ENCODE measurements at places on chromosomes 12 and 14. TPM values are rescaled to one million over a fixed set of nuclear protein-coding genes. Genes with fewer than 3 reads are reported as not detected.

Gene TMEM117
- total RNA-seq, result 1.4 TPM

Gene BCAT1
- total RNA-seq, result 26.5 TPM

Gene LRRC10
- total RNA-seq, result not detected

Gene CCDC196
- total RNA-seq, result not detected

Gene HOXC13
- not detected for total RNA-seq

DNA sequence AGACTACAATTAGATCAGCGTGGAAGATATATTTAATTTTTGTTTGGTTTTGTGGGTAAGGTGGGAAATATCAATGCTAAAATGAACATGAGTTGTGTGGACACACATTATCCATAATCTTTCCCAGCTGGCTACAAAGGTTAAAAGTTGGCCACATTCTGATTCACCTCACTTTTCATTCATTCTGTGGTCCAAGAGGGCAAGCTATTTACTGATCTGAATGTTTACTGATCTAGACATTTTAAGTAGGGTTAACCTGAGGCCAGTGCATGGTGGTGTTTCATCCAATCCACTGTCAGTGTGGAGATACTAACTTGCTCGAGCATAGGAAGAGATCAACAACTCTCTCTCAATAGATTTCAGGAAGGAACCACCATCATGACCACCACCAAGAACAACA lies 71.6 kb downstream of the DCAF5 start:
- DNase-seq, result no peak
- H3K4me1 ChIP-seq, result no peaks in the 10 kb centered on the region
- H3K36me3 ChIP-seq, result peaks cover 11% of the 10 kb centered on the region
- no peak overlapping the region for H3K4me3 ChIP-seq

GRCh38 chr12:27521066-27521465 lies 2.9 kb upstream of the PPFIBP1 start:
- H3K4me3 ChIP-seq, result no peak overlapping the region
- H3K27me3 ChIP-seq, result no peaks in the 10 kb centered on the region
- no peak for DNase-seq
- H3K36me3 ChIP-seq, result no peaks in the 10 kb centered on the region

GRCh38 chr14:38063711-38064320 lies 143.9 kb upstream of the SSTR1 start:
- H3K27me3 ChIP-seq, result no peaks in the 10 kb centered on the region
- no peak for DNase-seq
- H3K36me3 ChIP-seq, result no peaks in the 10 kb centered on the region
- H3K4me1 ChIP-seq, result peaks cover 22% of the 10 kb centered on the region
- no peak overlapping the region for H3K4me3 ChIP-seq

DNA sequence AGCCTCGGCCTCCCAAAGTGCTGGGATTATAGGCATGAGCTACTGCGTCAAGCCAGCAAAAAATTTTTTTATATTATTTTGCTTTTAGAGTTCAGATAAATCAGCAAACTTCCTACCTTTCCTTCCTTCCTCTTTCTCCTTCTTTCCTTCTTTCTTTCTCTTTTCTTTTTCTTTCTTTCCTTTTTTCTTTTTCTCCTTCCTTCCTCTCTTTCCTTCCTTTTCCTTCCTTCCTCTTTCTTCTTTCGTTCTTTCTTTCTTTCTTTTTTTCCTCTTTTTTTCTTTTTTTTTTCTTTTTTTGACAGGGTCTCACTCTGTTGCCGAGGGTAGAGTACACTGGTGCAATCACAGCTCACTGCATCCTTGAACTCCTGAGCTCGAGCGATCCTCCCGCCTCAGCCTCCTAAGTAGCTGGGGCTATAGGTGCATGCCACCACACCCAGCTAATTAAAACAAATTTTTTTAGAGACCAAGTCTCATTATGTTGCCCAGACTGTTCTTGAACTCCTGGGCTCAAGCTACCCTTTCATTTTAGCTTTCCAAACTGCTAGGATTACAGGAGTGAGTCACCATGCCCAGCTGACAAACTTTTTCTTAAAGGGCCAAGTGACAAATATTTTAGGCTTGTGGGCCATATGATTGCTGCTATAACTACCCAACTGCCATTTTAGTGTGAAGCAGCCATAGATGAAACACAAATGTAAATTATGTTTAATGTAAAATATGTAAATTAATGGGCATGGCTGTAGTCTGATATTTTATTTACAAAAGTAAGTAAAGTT lies 7.1 kb upstream of the WASHC4 start:
- no peaks in the 10 kb centered on the region for H3K36me3 ChIP-seq
- no peak for DNase-seq
- H3K4me1 ChIP-seq, result no peaks in the 10 kb centered on the region
- H3K27ac ChIP-seq, result no peak overlapping the region

DNA sequence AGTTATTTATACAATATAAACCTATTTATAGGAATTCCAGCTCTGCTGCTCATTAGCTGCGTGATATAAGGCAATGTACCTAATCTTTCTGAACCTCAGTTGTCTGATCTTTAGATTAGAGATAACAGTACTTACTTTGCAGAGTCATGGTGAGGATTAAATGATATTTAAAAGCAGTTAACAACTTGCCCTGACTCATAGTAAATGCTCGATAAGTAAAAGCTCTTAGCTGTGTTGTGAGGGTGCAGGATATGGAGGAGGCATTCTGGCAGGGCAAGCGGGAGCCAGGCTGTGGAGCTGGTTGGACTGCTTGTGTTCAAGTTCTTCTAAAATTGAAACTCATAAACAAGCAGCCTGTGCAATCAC lies 140.0 kb upstream of the PRICKLE1 start:
- H3K27me3 ChIP-seq, result no peaks in the 10 kb centered on the region
- no peaks in the 10 kb centered on the region for H3K4me1 ChIP-seq
- no peak overlapping the region for H3K4me3 ChIP-seq
- H3K36me3 ChIP-seq, result no peaks in the 10 kb centered on the region
- DNase-seq, result no peak

DNA sequence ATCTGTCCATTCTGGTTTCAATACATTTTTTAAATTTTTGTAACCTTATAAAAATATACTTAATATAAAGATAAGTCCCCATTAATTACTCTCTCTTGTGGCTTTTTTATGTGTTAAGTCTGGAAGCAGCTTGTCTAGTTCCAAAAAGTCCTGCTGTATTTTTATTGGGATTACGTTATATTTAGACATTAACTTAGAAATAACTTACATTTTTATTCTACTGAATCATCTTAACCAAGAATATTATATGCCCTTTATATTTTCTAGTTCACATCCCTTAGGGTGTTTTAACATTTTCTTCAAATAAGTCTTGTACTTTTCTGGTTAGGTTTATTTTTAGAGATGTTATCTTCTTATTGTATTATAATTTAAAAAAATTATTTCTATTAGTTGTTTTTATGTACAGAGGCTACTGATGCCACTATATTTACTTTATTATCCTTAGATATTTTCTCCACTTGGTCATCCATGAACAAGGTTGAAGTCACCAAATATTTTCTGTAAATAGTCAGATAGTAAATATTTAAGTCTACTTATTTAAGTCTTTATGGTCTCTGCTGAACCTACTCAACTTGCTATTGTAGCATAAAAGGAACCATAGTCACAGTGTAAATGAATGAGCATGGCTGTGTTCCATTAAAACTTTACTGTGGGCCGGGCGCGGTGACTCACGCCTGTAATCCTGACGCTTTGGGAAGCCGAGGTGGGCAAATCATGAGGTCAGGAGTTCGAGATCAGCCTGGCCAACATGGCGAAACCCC lies 132.4 kb upstream of the NEDD1 start:
- no peaks in the 10 kb centered on the region for H3K4me1 ChIP-seq
- DNase-seq, result no peak
- no peak overlapping the region for H3K4me3 ChIP-seq
- no peaks in the 10 kb centered on the region for H3K36me3 ChIP-seq
- H3K27ac ChIP-seq, result no peak overlapping the region

GRCh38 chr12:56029666-56030293 lies 8.9 kb downstream of the IKZF4 start:
- H3K4me1 ChIP-seq, result no peaks in the 10 kb centered on the region
- H3K27ac ChIP-seq, result no peak overlapping the region
- DNase-seq, result no peak
- no peaks in the 10 kb centered on the region for H3K27me3 ChIP-seq
- peaks cover 9% of the 10 kb centered on the region for H3K36me3 ChIP-seq
- no peak overlapping the region for H3K4me3 ChIP-seq

- no peak overlapping the region for H3K27ac ChIP-seq
- H3K4me3 ChIP-seq, result no peak overlapping the region
- no peaks in the 10 kb centered on the region for H3K27me3 ChIP-seq
- no peaks in the 10 kb centered on the region for H3K4me1 ChIP-seq
These were observed 104.0 kb downstream of the C14orf39 start for GRCh38 chr14:60381909-60382308.

DNA sequence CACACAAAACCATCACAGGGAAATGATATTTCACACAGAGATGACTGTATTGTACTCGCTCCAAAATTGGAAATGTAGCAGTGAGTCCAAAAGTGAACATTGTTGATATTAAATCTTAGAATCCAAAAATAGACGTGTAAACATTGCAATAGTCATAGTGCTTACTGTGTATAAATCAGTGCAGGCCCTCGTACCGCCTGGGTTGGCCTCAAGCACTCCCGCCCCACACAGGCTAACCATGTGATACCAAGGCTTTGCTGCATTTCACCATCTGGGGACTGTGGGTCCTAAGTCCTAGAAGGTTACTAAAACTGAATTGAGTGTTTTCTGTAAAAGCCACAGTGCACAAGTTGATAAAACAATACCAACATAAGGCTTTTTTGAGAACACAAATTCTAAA lies 107.3 kb downstream of the PPP2R5E start:
- peaks cover 13% of the 10 kb centered on the region for H3K4me1 ChIP-seq
- no peaks in the 10 kb centered on the region for H3K36me3 ChIP-seq
- H3K27ac ChIP-seq, result no peak overlapping the region
- H3K4me3 ChIP-seq, result no peak overlapping the region
- no peaks in the 10 kb centered on the region for H3K27me3 ChIP-seq

Measured in CD8-positive, alpha-beta memory T cell (primary cell).